Muscle of leg (tissue), 16 donors: ENCODE measurements at places on chromosomes 2 and 18.

- no peak overlapping the region for H3K4me3 ChIP-seq
- no peaks in the 10 kb centered on the region for H3K4me1 ChIP-seq
- DNase-seq, result no peak
- no peaks in the 10 kb centered on the region for H3K27me3 ChIP-seq
- no peak overlapping the region for H3K27ac ChIP-seq
Observed at GRCh38 chr2:190515687-190516086, 18.8 kb downstream of the NEMP2 start.

DNA sequence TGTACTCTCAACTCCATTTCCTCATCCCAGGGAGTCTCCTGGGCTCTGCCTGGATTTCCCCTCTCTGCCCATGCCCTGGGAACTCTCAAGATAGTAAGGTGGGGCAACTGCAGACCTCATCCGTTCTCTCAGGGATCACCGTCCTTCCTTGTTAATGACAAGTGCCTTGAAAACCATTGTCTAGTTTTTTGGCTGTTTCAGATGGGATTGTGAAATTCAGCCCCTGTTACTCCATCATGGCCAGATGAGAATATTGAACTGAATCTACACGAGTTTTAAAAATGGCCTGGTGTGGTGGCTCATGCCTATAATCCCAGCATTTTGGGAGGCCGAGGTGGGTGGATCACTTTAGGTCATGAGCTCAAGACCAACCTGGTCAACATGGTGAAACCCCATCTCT, 665 bp upstream of the HRH4 start:
- H3K36me3 ChIP-seq, result no peaks in the 10 kb centered on the region
- H3K4me3 ChIP-seq, result no peak overlapping the region
- no peak overlapping the region for H3K27ac ChIP-seq
- H3K4me1 ChIP-seq, result peaks cover 4% of the 10 kb centered on the region
- no peaks in the 10 kb centered on the region for H3K27me3 ChIP-seq

GRCh38 chr2:29117636-29118303, 2.6 kb downstream of the CLIP4 start:
- no peak overlapping the region for H3K4me3 ChIP-seq
- peaks cover 12% of the 10 kb centered on the region for H3K27me3 ChIP-seq
- no peaks in the 10 kb centered on the region for H3K36me3 ChIP-seq
- no peak overlapping the region for H3K27ac ChIP-seq
- no peak for DNase-seq

- peak; percentile 56 for DNase-seq
- H3K4me3 ChIP-seq, result no peak overlapping the region
- H3K27me3 ChIP-seq, result no peaks in the 10 kb centered on the region
- peak overlapping the region; percentile 61 for H3K27ac ChIP-seq
- H3K4me1 ChIP-seq, result peaks cover 2% of the 10 kb centered on the region
- no peaks in the 10 kb centered on the region for H3K36me3 ChIP-seq
Observed at GRCh38 chr2:16413285-16413684, 252.3 kb downstream of the CYRIA start.

DNA sequence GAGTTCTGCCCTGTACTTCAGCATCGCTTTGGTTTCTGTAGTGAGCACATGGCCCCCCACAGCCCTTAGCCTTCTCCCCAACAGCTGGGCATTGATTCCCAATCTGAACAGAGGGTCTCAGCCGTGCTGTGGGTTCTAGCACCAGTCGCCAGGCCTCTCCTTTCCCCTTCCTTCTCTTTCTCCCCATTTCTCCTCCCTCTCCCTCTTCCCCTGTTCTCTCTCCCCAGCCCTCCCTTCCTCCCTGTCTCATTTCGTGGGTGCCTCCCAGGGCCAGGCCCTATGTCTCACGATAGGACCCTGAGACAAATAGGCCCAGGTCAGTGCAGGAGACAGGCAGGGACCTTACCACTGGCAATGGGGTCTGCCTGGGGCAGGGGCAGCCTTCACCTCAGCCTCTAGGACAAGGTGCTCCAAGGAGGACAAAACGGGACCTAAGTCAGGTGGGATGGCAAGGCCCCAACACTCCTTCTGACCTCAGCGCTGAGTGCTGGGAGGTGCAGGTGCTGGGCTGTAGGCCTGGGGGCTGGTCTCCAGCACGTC, 143.4 kb upstream of the GPC1 start:
- H3K36me3 ChIP-seq, result no peaks in the 10 kb centered on the region
- H3K27ac ChIP-seq, result no peak overlapping the region
- peaks cover 73% of the 10 kb centered on the region for H3K4me1 ChIP-seq

DNA sequence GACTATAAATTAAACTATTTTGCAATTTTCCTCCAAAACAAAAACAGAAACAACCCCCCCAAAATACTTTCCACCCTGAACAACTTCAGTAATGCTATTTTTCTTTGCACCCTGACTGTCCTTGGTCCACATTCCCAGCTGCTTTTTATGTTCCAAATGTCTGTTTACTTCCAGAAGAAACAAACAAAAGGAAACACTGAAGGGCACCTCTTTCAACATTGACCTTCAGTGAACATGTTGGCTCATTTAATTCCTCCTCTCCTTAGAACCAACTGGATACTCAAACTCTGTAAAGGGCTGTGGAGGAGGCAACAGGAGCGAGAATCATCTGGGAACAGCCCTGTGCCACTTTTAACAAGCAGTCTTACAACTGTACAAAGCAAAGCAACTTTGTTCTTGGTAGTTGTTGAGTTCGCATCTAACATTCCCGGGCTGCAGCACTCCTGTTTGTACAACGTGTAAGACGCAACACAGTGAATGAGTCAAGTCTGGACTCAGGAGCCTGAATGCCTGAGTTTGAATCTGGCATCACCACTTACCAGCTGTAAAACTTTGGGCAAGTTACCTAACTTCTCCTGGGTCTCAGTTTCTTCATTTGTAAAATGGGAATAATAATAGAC, 111.4 kb upstream of the GATA6 start:
- no peaks in the 10 kb centered on the region for H3K4me1 ChIP-seq
- peaks cover 2% of the 10 kb centered on the region for H3K27me3 ChIP-seq
- no peaks in the 10 kb centered on the region for H3K36me3 ChIP-seq
- DNase-seq, result no peak
- H3K27ac ChIP-seq, result no peak overlapping the region
- no peak overlapping the region for H3K4me3 ChIP-seq

- H3K4me3 ChIP-seq, result no peak overlapping the region
- peaks cover 32% of the 10 kb centered on the region for H3K4me1 ChIP-seq
- no peaks in the 10 kb centered on the region for H3K27me3 ChIP-seq
- no peaks in the 10 kb centered on the region for H3K36me3 ChIP-seq
Observed at GRCh38 chr2:28583899-28584553, 88.2 kb downstream of the PLB1 start.

DNA sequence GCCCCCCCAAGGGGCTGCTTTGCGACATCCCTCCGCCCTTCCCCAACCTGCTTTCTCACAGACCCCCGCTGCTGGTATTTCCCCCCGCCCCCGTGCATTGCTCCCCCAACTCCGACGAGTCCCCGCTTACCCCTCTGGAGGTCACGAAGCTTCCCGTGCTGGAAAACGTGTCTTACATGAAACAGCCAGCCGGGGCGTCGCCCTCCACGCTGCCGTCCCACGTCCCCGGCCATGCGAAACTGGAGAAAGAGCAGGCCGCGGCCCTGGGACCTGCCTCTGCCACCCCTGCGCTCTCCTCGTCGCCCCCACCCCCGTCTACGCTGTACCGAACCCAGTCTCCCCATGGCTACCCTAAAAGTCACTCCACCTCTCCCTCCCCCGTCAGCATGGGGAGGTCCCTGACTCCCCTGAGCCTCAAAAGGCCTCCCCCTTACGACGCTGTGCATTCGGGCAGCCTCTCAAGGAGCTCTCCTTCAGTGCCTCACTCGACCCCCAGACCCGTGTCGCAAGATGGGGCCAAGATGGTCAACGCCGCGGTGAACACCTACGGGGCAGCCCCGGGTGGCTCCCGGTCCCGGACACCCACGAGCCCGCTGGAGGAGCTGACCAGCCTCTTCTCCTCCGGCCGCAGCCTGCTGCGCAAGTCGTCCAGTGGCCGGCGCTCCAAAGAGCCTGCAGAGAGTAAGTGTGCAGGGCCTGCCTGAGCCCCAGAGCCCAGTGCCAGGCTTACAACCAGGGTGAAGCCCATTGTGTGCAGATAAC, 183.0 kb downstream of the NYAP2 start:
- H3K4me1 ChIP-seq, result no peaks in the 10 kb centered on the region
- H3K36me3 ChIP-seq, result no peaks in the 10 kb centered on the region
- no peaks in the 10 kb centered on the region for H3K27me3 ChIP-seq
- no peak for DNase-seq

DNA sequence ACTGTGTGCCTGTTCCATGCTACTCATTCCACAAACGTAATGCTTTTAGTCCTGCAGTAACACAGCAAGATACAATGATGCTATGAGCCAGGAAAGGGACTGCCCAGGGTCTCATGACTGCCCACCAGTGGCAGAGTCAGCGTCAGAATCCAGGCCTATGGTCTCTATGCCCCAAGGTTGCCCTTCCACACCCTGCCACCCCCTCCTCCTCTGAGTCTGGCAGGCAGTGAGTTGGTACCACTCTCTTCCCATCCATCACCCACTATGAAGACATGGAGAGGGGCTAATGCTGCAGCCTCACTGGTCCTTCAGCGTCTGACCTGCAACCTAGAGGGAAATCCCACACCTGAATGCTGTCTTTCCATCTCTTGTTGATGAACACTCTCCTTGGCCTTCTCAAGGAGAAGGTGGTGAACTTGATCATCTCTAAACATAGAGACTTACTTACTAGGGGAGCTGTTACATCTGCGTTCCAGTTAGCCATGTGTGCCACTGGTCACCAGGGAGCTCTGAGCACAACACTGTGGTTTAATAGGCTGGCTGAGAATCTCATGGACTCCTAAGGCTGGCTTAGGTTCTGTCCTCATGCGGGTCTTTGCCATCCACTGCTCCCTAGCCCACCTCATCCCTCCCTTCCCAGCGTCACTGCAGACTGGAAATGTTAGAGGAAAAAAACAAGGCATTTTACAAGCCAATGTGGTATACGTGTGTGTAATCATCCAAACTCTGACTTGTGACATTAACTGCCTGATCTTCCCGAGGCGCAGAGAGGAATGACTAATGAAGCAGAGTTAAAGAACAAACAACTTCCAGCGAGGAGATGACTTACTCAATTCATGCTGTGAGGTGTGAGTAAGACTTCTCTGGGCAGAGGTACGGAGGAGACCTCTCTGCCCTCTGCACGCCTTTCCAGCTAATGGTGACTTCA, 28.8 kb downstream of the STEAP3 start:
- no peak overlapping the region for H3K4me3 ChIP-seq
- peaks cover 5% of the 10 kb centered on the region for H3K4me1 ChIP-seq
- H3K36me3 ChIP-seq, result peaks cover 3% of the 10 kb centered on the region
- H3K27me3 ChIP-seq, result no peaks in the 10 kb centered on the region
- no peak for DNase-seq

GRCh38 chr2:165192729-165193128, 11.1 kb downstream of the SCN3A start:
- no peak overlapping the region for H3K27ac ChIP-seq
- DNase-seq, result no peak
- no peaks in the 10 kb centered on the region for H3K36me3 ChIP-seq
- no peaks in the 10 kb centered on the region for H3K27me3 ChIP-seq
- H3K4me1 ChIP-seq, result no peaks in the 10 kb centered on the region

GRCh38 chr2:112699984-112700667, 20.7 kb upstream of the NT5DC4 start:
- H3K36me3 ChIP-seq, result no peaks in the 10 kb centered on the region
- no peaks in the 10 kb centered on the region for H3K27me3 ChIP-seq
- no peak overlapping the region for H3K4me3 ChIP-seq
- no peaks in the 10 kb centered on the region for H3K4me1 ChIP-seq

GRCh38 chr2:155223781-155224406, 525.4 kb downstream of the KCNJ3 start:
- DNase-seq, result peak; percentile 35
- H3K27me3 ChIP-seq, result no peaks in the 10 kb centered on the region
- no peak overlapping the region for H3K27ac ChIP-seq
- H3K4me3 ChIP-seq, result no peak overlapping the region
- H3K36me3 ChIP-seq, result no peaks in the 10 kb centered on the region

DNA sequence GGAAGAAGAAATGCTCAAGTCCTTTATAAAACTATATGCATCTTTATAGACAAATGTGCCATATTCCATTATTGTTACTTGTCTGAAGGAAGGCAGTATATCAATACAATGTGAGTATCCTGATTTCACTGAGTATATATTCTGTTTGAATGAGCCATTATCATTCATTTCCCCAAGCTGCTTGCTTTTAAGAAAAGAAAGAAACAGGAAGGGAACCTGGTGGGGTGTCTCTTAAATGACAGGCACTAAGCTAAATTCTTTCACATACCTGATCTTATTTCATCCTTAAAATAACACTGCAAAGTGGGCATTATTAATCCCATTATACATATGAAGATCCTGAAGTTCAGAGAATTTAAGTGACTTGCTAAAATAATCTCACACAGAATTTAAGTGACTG, 307.9 kb downstream of the SLC8A1 start:
- H3K27ac ChIP-seq, result no peak overlapping the region
- no peak overlapping the region for H3K4me3 ChIP-seq
- H3K4me1 ChIP-seq, result no peaks in the 10 kb centered on the region
- no peaks in the 10 kb centered on the region for H3K27me3 ChIP-seq
- H3K36me3 ChIP-seq, result peaks cover 2% of the 10 kb centered on the region

GRCh38 chr18:40365526-40365925, 1589.5 kb upstream of the PIK3C3 start:
- no peak for DNase-seq
- H3K36me3 ChIP-seq, result no peaks in the 10 kb centered on the region
- H3K4me1 ChIP-seq, result no peaks in the 10 kb centered on the region
- H3K27me3 ChIP-seq, result no peaks in the 10 kb centered on the region
- H3K4me3 ChIP-seq, result no peak overlapping the region

GRCh38 chr2:111053825-111054515, 66.7 kb upstream of the BCL2L11 start:
- H3K4me3 ChIP-seq, result no peak overlapping the region
- no peak overlapping the region for H3K27ac ChIP-seq
- H3K4me1 ChIP-seq, result no peaks in the 10 kb centered on the region
- no peaks in the 10 kb centered on the region for H3K36me3 ChIP-seq
- no peak for DNase-seq

- H3K36me3 ChIP-seq, result no peaks in the 10 kb centered on the region
- no peak overlapping the region for H3K27ac ChIP-seq
- H3K4me1 ChIP-seq, result peaks cover 5% of the 10 kb centered on the region
Observed at GRCh38 chr18:56647071-56647470, 4.1 kb upstream of the WDR7 start.
